ENCODE measurements at places on chromosomes 3 and 15.

DNA sequence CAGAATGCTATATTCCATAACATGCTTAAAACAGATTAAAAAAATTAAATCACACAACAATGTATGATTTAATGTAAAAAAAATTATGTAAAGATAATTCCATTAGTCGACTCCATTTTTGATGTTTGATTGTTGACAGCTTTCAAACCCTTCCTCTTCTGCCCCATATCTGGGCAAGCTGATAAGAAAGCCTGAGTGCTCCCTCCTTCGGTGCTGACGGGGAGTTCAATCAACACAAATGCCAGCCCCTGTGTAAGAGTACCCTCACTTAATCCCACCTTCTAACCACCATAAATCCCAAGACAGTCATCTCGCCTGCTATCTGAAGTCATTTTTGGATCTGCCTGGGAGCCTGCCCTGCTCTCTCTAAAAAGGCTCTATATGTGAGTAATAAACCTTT is 59.8 kb upstream of the IP6K2 start:
- no peak for DNase-seq

DNA sequence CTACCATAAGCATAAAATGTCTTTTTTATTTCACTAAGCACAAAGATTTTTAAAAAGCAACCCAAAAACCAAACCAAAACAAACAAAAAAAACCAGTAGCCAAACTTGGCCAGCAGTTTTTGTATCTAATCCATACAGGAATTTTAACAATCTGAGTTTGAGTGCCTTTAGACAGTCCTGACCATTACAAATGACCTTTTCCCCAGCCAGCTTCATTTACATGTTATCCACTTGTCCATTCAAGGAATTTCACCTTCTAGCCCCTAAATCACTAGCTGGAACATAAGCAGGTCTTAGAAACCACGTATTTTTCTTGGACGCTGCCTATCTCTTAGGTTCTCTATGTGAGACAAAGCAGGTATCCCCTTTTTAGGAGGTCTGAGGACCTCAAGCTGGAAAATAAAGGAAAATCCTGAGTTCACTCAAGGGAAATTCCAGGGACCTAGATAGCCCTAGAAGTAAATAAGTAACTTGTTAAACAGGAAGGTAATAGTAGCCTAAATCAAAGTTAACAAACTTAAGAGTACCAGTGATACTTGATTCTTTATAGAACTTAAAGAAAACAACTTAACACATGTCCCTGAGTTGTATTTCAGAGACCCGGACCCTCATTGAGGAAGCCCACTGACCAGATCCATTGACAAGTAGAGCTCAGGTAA is 34.2 kb downstream of the CIP2A start:
- no peak for DNase-seq

GRCh38 chr15:89498574-89498906 is 2.2 kb upstream of the RHCG start:
- no peak for DNase-seq

DNA sequence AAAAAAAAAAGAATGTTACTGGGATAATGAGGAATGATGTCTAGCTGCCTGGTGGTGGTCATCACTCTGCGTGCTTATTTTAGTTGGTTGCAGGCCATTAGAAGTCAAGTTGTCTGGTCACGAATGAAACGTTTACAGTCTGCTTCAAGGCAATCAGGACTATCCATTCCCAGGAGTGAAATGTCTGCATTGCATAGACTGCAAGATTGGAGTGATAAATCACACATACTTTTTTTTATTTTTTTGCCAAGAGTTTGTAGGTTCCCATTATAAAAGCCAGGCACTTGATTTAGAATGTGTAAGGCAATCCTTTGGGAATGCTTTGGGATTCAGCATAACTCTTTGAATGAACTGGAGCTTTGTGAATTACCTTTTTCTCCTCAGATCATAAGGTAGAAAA is 132.3 kb downstream of the STAC start:
- DNase-seq = no peak

DNA sequence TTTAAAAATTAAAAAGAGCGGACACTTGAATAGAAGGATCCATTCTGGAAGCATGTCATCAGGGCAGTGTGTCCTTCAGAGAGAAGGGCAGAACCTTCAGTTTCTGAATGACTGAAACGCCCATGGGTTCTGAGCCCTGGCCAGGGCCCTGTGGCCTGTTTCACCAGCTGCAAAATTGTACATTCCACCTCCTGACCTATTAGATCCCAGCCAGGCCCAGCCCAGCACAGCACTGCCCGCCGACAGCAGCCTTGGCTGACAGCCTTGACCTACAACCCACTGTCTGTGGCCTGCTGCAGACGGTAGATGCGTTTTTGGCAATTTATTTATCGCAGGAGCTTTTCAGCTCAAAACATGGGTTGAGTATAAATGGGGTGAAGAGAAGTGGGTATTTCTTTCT is 5.9 kb upstream of the POLG start:
- DNase-seq = no peak
